ENCODE measurements at places on chromosomes 1 and 21.
A peak's percentile ranks its signal among the peaks of the same experiment; 100 is the strongest.

GRCh38 chr1:199184180-199184579 is 545.3 kb downstream of the PTPRC start:
- no peak for ATAC-seq

- ATAC-seq = peak; percentile 30
These were observed 1.7 kb downstream of the PTPRU start for GRCh38 chr1:29237852-29238619.

- ATAC-seq = peak; percentile 46
These were observed 91.0 kb upstream of the KCNA3 start for GRCh38 chr1:110765640-110766335.

- ATAC-seq = no peak
These were observed 23.6 kb upstream of the WASF2 start for GRCh38 chr1:27513528-27513927.

DNA sequence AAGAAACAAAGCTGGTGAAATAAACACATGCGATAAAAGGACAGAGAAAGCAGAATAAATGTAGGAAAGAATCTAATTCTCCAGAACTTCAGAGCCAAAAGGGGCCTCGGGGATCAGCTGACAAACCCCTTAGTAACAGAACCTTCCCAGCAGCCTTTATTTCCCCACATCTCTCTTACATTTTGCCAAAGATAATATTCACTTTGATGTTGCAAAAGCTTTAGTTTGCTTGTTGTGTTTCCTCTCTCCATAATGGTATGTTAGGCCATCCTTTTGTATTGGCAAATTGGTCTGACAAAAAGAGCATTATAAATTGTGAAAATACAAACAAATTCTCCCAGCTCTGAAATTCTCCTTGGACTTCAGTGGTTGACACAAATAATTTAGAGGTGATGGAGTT is 54.9 kb downstream of the OPTC start:
- ATAC-seq = no peak

DNA sequence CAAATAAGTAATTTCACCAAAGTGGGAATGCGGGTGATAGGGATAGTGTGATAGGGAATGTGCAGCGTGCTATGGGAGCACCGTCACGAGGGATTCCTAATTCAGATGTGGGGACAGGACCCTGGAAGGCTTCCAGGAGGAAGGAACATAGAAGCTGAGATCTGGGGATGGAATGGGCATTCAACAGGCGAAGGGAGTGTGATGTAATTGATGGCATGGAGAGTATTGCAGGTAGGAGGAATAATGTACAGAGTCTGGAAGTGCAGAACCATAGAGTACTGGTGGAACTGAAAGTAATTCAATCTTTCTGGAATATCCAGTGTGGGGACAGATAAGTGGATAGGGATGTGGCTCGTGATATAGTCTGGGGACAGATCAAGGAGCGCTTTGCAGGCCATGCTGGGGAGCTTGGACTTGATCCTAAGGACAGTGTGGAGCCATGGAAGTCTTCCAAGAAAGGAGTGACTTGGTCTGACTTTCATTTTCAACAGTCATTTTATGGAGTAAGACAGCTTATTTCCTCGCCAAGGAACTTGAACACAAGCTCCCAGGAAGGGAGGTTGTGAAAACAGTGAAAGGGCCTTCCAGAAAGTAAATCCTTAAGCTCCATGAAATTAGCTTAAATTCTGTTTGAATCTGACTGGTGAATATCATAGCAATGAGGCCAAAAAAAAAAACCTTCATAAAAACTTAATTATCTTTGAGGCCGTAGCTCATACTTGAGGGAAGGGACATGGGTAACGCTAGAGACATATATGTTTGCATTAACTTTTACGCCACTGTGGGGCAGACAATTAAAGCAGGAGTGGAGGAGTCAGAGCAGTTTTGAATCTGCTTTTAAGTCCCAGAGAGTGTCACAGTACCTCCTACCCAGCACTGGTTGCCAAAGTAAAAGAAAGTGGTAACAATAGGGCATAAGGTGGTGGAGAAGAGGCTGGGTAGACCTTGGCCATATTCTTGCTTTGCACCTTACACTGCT is 55.8 kb downstream of the ROR1 start:
- ATAC-seq = no peak

DNA sequence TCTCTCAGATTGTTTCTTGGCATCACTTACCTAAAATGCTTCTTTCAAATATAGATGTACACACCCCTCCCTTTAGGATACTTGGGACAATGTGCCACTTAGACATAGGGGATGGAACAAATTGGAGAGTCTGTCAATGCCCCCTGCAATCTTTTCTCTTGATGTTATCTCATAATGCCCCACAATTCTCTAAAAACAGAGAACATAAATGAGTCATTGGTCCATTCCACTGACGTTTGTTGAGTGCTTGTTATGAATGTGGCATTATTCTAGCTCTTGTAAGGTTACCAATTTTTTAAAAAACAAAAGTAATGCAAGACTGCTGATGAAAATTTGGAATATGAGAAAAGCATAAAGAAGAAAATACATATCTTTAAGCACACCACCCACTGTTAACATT is 5.6 kb upstream of the SMIM11 start:
- no peak for ATAC-seq

DNA sequence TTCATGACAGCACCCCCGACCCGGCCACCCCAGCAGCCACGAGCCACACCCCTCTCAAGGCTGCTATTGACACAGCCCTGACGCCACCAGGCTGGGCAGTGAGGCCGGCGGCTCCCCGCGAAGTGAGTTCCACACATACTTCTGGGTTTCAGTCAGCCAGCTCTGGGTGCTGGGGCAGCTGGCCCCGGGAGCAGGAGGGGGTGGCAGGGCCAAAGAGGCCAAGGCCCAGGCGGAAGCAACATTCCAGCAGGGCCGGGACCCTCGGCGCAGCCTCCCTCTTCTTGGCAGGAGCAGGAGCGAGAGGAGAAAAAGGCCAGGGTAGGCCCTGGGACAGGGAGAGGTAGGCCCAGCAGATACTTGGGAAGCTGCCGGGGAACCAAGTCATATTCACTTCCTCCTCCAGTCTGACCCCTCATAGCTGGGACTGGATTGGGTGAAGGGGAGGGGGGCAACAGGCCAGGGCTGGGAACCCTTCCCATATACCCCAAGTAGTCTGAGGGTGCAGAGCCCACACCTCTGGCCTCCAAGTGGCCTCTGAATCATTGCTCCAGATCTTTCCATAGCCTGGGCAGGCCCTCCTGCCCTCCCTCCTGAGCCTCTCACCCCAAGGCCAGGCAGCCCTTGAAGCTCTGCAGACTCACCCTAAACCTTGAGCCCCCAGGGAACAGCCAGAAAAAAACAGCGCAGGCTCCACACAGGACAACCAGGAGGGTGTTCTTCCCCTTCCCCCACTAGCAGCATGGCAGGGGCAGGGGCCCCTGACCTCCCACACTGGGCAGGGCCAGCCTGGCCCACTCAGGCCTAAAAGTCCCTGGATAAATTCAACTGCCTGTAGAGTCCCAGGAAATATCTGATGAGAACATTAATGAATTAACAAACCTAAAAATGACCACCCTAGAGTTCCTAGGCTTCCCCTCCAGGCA is 5.7 kb downstream of the HSPG2 start:
- no peak for ATAC-seq

GRCh38 chr1:20262810-20263534 is 27.7 kb upstream of the VWA5B1 start:
- ATAC-seq = no peak

GRCh38 chr1:54543729-54544496 is 4.1 kb upstream of the ACOT11 start:
- ATAC-seq = no peak

DNA sequence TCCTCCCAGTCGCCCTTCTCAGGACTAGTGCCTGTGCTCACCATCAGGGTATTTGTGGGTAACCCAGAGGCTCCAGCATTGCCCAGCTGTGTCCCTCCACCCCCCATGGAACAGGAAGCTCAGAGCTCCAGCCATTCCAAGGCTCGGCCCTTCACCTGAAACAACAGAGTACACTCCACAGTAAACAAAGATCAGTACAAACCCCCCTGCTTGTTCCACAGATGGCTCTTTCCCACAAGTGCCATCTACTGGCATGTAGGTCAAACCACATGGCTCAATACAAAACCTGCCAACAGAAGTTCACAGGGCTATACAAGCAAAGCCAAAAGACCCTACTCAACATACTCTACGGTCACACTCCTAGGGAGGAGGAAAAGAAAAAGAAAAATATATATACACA is 258.7 kb downstream of the AGBL4 start:
- ATAC-seq = no peak

DNA sequence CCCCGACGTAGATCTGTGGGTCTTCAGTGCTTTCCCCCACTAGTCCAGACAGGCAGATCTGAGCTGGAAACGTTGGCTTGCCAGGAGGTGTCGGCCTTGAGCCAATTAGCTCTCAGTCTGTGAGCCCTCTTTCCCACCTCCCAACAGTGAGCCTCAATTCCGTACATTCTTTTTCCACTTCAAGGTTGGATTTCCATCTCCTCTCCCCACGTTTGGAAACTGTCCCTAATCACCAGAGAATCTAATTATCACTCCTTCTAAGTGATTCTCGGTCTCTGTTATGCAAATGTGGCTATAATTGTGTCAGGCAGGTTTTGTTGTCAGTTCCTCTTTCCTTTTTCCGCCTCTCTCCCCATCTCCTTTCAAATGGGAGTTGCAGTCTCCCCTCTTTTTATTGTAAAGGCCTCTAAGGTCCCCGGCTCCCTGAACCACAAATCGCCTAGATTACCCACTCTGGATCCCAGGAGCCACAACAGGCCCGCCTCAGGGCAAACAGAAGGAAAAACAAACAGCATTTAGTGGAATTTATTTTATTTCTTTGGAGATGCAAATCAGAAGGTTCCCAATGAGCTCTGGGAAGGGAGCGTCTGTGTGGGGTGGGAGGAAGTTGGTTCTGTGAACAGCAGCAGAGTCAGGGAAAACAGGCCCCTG is 29.4 kb upstream of the LRRN2 start:
- no peak for ATAC-seq

GRCh38 chr1:110850627-110851026 is 22.3 kb upstream of the CD53 start:
- ATAC-seq = no peak

GRCh38 chr1:238404921-238405320 is 514.2 kb upstream of the ZP4 start:
- ATAC-seq = no peak

GRCh38 chr1:86583593-86583992 is 36.7 kb downstream of the CLCA4 start:
- ATAC-seq = no peak

DNA sequence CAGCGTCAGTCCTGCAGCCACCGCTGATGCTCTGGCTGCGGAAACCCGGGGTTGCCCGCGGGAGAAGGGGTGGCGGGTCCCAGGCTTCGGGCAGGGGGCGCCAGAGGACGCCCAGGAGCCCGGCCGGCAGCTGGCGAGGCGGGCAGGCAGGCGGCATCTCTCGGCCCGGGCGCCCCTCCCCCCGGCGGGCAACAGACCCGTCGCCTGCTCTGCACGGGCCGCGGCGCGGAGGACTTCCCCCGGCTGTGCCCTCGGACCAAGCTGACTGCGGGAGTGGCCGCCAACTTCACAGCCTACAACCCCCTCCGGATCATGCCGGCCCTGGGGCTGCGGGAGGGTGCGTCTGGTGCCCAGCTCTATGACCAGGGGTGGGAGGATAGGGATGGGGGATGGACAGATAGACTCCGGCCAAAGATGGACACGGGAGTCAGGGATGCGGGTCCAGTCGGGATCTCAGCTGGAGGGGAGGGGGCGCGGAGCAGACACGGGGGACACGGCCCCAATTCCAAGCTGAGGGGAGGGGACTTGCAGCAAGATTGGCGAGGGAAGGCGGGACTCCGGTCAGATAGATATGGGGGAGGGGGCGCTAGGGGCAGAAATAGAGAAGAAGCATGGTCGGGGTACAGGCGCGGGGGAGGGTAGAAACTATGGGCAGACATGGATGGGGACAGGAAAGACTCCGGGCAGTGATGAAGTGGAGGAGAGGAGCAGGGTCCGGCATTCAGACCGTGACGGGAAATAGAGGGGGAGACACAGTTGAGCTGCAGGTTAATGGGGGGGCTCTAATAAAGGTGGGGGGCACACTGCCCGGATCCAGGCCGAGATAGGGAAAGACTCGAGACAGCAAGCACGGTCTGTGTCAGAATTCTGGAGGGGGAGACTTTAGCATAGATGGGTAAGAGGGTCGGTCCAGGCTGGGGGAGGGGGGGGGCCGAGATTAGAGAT is 1.1 kb downstream of the ADGRB2 start:
- peak; percentile 7 for ATAC-seq

- ATAC-seq = no peak
These were observed 223.1 kb downstream of the RPS6KC1 start for GRCh38 chr1:213274140-213274539.

- ATAC-seq = no peak
These were observed 89.7 kb downstream of the PBX1 start for GRCh38 chr1:164648636-164649035.

DNA sequence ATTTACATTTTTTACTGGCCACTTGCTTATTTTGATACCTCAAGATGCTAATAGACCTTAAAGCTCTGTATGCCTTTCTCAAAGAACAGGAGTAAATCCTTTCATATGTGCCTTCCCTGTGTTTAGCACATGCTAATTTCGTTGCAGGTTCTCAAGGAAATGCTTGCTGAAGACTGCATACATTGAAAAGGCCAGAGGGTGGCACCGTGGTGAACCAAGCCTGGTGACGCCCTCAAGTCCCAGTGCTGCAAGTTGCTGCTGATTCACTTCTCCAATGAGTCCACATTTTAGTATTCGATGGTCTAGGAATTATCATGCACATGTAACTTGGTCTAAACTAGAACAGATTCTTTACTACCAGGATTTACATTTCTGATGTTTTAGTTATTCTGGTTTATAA is 94.1 kb downstream of the CLDN17 start:
- peak; percentile 87 for ATAC-seq

DNA sequence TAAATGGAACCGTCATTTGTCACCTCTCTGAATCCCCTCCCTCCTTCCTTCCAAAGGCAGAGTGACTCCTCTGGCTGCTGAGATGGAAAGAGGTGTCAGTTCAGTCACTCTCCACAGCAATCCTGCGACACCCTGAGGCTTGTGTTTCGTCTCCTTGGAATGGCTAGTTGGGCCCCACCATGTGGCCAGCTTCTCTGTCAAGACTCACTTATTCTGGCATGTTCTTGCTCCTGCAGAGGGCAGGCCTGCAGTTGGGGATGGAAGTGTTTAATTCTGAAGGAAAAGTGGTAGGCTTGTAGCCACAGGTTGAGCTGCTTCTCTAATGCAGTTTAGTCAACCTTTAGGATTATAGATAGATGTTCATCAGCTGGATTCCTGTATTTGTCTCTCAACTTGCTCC is 149.6 kb downstream of the LMO4 start:
- no peak for ATAC-seq

- no peak for ATAC-seq
These were observed 71.5 kb downstream of the MIS18A start for GRCh38 chr21:32207406-32207716.

- peak; percentile 76 for ATAC-seq
These were observed 69.8 kb upstream of the DIRAS3 start for GRCh38 chr1:68120136-68120791.
